ENCODE measurements at places on chromosomes 3 and 15.

DNA sequence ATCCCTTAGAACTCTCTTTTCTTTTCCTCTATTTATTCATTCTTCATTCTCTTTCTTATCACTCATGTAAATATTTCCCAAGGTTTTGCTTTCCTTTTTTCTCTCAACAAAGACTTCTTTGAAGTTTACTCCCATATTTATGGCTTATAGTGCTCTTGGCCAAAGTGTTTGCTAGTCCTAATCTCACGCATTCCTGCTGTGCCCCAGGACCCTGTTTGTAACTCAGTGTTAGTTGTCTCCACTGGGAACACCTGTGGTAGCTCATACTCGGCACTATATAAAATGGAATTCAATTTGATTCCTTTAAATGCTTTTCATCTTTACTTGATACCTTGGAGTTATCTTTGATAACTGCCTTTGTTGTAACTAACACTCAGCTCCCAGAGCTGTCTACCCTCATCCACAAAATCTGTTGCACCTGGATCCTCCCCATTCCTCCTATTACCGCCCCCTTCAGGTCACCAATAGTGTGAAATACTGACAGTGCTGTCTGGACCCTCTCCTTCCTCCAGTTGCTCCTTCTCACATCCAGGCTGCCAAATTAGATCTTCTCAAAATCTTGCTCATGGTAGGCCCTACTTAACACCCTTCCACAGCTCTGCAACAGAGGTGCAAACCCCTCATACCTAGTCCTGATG, 76.8 kb downstream of the TIGIT start:
- DNase-seq = no peak

DNA sequence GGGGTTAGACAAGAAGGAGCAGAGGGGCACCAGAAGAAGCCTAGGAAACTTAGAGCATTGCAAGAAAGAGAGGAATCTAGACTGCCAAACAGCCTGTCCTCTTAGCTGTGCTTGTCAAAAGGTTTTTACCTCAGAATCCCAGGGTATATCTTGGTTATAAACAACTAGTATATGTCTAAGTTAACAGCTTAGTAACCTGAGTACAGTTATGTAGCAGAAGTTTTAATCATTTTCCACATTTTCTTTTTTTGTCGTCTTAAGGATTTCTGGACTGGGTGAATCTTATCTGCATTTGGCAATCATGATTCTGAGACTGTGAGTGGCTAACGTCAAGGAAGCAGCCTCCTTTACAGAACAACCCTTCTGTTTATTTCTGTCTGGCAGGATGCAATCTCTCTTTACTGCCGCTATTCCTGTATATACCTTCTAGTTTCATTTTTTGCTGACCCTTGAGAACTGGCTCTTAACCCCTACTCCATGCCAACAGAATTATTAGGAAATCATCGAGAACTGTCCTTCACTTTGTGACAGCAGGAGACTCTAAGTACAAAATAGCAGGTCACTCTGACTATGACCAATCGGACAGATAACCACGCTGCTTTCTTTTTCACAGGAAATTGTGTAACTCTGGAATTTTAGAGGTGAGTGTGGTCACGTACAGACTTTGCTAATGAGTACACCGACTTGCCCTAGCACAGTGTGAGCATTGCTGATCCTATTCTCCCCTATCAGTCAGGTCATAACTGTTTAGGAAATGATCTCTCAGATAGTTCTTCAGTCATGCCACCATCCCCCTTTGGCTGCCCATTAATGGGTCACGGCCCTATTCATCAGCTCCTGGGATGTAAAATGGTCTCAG, 3.3 kb upstream of the CP start:
- DNase-seq = peak; percentile 28

DNA sequence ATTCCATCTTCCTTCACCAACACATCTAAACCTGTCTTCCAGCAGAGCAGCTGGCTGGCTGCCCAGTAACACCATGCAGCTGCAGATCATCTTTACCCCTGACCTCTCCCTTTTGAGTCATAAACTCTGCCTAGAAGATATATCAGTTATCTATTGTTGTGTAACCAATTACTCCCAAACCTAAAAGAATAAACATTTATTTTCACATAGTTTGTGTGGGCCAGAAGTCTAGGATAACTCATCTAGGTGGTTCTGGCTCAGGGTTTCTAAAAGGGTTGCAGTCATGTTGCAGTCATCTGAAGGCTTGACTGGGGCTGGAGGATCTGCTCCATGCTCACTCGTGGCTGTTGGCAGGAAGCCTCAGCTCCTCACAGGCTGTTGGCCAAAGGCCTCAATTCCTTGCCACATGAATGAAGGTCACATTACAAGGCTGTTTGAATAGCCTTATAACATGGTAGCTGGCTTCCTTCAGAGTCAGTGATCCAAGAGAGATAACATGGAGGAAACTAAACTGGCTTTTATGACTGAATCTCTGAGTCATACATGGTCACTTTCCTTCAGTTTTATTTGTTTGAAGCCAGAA, 92.8 kb downstream of the GOLIM4 start:
- no peak for DNase-seq

DNA sequence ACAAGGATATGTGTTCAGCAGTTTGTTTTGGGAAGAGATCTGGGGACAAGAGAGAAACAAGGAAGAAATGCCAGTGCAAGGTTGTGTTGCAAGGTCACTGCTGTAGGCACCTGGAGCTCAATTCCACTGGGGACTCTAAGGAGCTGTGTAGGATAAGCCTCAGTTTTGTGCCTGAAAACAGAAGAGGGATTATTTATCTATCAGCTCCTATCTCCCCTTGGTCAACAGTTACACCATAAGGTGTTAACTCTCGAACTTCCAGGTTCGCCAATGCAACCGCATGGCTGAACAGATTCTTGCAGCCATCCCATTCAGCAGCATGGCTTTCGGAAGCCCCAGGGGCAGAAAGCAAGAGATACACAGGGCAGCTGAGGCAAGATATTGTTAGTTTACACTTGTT, 41.6 kb upstream of the CNOT10 start:
- DNase-seq = no peak

DNA sequence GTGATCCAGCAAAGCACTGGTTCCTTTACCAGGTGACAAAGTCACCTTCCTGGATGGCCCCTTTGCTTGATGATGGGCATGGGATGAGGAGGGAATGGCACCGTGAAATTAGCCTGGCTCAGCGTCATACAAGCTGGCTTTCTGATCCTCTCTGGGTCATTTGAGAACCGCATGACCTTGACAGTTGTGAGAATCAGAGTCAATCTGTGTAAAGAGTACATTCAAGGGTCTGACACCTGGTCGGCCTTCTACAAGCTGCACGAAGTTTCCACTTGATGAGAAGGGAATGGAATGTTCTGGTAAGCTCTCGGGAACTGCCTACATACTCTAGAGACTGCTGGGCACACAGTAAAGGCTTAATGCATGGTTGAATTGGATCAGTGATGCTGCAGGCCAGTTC, 319.8 kb upstream of the TLE3 start:
- no peak for DNase-seq

DNA sequence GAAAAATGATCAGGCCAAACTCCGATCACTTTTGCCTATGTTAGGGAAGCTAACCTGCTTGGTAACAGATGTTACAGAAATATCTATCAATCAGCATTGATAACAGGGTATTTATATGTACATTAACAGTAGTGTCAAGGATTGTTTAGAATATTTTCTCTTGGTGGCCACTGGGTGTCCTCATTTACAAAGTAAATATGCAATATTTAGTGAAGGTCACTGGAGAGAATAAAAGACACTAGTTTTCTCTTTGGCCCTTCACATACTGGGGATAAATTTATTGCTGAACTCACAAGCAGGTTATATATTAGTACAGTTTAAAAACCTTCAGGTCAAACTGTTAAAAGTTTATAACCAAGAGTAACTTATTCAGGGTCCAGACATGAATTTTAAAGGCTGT, 69.0 kb downstream of the TIGIT start:
- DNase-seq = peak; percentile 32

DNA sequence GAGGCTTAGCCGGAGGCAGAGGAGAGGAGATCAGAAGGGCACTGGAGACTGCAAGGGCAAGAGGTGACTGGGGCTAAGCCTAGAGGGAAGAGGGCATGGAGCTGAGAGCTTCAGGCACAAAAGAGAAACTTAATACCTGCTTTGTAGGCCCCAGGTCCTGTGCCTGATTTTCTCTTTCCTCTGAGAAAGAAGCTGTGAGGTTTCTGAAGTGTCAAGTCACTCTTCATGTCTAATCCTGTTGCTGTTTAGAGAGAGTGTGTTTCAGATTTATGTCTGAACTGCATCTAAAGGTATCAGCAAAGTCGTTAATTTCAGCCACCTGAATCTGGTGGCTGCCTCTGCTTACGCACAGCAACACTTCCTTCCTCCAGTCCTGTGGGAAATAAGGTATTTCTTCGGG, 106.9 kb upstream of the RNU6-1 start:
- no peak for DNase-seq

- DNase-seq = no peak
These were observed 141.7 kb downstream of the WDR76 start for GRCh38 chr15:43968551-43968950.

- no peak for DNase-seq
These were observed 12.9 kb upstream of the CNBP start for GRCh38 chr3:129196601-129197000.

GRCh38 chr15:74196175-74196574, 6.4 kb downstream of the STRA6 start:
- DNase-seq = no peak

DNA sequence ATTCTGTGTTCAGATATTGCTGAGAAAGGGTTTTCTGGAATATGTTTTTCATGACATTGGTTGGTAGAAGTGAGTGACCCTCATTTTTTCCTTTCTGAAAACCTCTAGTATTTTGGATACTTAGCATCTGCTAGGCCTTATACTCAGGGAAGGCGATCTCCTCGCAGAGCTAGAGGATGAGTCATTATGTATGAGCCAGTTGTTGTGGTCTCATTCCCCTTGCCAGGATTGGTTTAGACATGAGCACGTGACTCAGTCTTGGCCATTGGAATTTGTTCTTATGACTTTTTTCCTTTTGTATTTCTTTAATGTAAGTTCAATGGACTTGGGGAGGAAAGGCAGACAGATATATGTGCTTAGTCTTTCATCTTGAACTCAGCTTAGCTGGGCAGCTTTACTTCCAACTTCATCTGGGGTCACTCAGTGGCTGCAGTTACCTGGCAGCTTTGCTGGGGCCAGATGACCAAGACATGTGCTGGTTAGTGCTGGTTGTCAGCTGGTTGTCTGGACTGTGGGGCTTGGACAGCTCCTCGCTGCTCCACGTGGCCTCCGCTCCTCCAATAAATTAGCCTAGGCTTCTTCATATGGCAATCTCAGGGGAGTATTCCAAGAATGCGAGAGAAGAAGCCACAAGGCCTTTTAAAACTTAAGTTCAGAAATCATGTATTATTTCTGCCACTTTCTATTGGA, 207.5 kb downstream of the IL20RB start:
- DNase-seq = no peak

DNA sequence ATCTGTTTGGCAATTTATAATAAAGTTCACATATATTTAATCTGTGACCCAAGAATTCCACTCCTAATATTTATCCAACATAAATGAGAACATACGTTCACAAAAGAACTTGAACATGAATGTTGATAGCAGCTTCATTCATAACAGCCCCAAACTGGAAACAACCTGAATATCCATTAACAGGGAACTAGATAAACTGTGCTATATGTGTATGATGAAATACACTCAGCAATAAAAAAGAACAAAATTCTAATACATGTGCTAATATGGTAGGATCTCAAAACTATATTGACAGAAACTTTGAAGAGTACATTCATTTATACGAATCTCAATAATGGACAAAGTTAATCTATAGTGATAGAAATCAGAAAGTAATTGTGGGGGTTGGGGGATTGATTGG, 5.1 kb upstream of the BHLHE40 start:
- no peak for DNase-seq

DNA sequence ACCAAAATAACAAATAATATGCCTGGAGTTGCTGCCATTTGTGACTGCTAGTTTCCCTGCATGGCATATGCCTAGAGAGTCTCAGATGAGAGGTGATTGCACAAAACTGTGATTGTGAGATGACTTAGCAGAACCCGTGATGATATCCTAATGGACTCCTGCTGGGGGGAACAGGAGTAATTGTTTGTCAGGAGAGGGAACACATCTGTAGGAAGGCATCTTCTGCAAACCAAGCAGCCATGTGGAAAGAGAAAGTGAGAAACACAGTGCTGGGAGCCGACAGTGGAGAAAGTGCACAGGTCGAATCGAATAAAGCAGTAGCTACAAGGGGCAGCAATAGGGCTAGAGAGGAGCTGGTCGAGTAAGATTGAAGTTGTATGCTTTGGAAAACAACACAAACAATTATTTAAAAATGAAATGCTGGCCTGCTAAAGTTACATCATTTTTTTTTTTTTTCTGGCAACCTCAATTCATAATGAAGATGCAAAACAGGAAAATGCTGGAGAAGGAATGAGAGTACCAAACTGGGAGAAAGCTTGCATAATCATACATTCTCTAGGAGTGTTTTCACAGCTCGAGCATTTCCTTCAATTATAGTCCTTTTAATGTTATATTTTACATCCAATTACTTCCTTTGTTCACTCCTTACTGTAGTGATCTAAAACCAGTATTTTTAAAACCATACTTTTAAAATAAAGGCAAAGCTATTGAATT, 494.2 kb upstream of the AGTR1 start:
- DNase-seq = no peak

DNA sequence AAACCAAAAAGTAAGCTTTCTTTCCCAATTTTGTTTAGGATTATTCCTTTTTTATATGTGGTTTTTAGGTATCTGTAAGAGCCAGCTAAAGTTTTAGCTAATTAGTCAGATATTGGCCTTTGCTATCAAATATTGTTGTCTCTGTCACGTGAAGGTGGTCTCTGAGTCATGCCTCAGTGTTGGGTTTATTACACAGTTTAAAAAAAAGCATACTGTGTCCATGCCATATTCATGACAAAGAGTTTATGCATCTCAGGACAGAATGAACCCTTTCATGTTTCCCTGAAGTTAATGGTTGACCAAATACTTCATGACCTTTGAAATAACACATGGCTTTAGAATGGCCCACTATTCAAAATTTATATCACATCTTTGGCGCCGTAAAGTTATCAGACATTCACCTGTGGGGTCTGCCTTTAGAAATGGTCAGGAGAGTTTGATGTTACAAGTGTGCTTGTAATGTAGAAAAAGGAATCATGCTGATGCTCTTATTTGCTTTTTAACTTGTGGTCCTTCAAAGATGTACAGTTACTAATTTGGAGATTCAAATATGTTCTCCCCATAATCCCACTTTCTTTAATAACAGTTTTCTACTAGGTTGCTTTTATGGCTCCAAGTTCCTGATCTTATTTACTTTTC, 101.5 kb downstream of the MYRIP start:
- DNase-seq = no peak

DNA sequence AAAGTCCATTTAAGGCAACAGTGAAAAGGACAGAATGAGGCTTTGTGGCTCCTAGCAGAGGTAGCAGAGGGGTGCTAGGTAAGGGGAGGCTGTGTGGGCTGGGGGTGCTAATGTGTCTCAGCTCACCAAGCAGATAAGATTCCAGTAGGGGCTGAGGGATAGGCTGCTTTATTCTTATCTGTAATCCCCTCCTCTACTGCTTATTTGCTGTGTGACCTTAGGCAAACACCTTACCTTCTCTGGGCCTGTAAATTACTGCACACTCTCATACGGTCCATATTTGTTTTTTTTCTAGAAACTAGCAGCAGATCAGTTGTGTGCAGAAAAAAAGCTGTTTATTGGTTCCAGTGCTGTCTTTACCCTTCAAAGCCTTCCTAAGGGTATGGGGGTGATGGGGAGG, 52.8 kb downstream of the SMAD6 start:
- no peak for DNase-seq

- DNase-seq = no peak
These were observed 3.5 kb downstream of the UBE2E1 start for GRCh38 chr3:23809294-23809693.

Measured in T47D (cell line).